ENCODE measurements at places on chromosomes 2 and 18.

GRCh38 chr2:5521461-5521860 is 170.7 kb upstream of the SOX11 start:
- no peak for DNase-seq

GRCh38 chr2:117828870-117829269 is 14.4 kb downstream of the DDX18 start:
- no peak for DNase-seq

DNA sequence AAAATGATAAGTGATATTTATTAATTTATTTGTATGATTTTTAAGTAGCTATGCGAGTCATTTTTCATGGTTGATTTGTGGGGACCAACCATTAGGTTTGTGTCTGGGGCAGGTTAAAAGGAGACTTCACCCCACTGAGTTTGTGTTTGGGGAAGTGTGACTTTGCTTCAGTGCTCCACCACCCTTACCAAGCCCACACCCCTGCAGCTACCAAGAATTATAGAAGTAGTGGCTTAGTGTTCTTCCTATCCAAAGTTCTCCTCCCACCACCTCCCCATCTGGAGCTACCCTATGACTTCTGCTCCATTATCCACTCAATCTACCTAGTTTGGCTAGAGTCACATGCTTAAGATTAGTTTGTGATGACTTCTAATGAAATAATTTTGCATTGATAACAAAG is 182.1 kb upstream of the ZEB2 start:
- DNase-seq, result no peak

- no peak for DNase-seq
These were observed 24.6 kb downstream of the NRP2 start for GRCh38 chr2:205706769-205707381.

DNA sequence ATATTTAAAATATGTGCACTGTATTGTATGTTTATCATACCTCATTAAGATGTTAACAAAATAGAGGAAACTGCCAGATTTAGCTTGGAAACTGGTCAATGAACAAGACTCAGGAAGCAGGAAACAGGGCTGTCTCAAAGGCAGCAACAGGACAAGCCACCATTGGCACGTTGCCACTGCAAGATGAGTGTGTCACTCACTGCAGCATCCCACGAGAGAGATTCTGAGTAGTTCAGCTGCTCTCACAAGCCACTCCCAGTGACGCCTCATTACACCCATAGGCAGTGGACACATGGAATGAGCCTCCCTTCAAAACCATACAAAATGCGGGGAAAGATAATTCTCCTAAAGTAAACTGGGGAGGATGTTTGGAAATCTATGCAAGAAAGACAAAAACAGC is 181.9 kb upstream of the DLGAP1 start:
- no peak for DNase-seq

- DNase-seq, result no peak
These were observed 33.4 kb downstream of the MYCN start for GRCh38 chr2:15973481-15974401.

DNA sequence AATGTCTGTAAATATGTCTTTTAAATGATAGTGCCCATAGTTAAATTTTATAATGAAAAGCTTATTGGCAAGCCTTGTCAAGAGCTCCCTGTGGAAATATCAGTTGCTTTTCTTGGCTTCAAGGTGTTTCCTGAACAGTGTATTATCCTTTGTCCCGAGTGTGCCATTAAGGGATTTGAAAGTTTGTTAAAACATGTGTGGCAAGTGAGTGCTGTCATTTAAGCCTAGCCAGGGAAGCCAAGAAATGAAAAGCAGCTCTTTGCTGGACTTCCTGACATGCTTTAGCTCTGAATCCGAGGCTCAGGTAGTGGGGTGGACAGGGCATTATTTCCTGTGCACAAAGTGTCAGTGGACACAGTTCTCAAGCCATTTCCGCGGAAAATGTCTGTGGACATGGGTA is 111.5 kb downstream of the DIS3L2 start:
- no peak for DNase-seq

DNA sequence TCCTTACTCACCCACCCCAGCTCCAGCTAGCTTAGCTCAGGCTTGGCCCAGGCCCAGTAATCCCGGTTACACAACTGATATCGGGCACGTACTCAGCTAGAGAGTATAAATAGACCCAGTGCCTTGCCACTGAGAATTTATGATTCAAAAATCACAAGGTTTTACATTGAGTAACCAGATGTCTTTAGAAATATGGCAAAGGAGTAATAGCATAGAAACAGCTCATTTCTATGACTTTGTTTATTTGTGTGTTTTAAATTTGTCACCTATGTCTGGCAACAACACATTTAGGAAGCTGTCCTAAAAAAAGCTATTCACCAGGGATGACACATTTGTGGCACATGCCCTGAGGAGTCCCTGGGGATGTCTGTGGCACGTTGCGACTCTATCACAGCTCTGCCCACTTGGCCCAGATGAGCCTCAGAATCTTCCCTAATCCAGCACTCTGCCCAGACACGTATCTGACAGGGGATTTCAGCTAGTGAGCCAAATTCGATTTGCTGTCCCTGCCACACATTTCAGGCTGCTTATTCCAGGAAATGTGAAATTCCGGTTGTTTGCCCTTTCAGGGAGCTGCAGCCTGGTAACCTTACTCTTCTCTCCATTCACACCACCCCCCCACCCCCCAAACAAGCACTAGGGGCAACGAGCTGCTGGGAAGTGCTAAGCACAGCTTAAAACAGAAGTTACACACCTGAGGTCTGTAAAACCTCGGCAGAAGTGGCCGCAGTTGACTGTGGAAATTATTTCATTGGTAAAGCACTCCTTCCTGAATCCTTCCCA is 85.4 kb upstream of the ZCCHC2 start:
- no peak for DNase-seq
